HepG2 (cell line): ENCODE measurements at places on chromosomes 16 and 17. TPM values are rescaled to one million over a fixed set of nuclear protein-coding genes. Genes with fewer than 3 reads are reported as not detected.

- DNase-seq: no peak
Measured at GRCh38 chr17:8522577-8522976, 86.9 kb downstream of the NDEL1 start.

GRCh38 chr17:71780596-71780995 lies 340.2 kb upstream of the SOX9 start:
- no peak for DNase-seq

DNA sequence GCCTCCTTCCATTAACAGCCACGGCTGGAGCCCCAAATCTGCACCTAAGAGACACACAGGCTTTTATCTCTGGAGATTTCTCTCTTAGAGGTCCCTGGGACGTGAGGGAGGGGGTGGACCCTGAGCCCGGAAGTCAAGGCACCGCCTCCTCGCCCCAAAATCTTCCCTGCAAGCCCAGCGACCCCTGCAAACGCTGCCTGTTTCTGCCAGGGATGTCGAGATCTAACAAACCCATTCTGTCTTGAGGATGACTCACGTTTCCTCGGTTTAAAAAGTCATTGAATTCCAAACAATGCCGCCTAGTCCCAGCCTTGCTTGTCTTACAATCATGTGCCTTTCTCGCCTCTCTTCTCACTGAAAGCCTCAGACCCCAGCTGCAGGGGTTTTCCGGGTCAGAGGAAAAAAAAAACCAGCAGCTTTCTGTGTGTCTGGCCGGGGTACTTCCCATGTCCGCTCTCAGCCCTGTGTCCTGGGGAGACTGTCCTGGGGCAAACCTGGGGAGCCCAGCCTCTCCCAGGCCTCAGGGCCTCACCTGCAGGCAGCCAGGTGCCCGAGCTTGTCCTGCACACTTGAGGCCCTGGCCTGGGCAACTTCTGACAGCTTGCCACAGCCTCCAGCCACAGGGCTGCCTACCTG lies 15.4 kb downstream of the ARL2BP start:
- DNase-seq: no peak

- DNase-seq: peak; percentile 65
Measured at GRCh38 chr16:28549301-28549899, 4.3 kb upstream of the SGF29 start.

GRCh38 chr16:2278272-2278608 lies 10.3 kb upstream of the RNPS1 start:
- peak; percentile 18 for DNase-seq

DNA sequence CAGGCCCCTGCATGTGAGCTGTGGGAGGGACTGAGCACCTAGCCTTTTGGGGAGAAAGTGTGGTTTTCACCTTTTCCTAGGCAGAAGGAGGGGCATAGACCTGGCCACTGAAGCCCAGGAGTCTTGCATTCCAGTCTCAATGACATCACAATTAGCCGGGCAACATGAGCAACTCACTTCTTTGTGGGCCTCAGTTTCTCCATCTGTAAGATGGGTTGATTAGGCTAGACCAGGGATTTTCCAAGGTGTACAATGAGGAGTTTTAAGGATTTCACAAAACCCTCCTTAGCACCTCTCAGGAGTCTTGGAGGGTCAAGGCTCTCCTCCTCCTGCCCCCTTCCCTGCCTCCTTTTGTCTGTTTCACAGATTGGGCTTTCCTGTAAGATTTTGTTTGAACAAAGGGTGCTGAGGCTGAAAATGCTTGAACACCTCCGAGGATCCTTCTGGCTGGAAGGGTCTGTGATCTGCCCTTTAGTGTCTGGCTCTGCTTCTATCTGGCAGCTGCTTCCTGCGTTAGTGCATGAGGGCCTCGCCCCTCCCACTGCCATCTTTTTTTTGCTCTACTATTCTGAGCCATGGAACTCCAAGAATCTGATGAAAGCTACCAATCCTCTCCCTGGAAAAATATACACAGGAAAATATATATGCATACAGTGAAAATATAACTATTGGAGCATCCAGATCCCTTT lies 52.4 kb upstream of the ETV4 start:
- DNase-seq: no peak

- DNase-seq: no peak
Measured at GRCh38 chr17:5624211-5624610, 39.9 kb upstream of the NLRP1 start.

- DNase-seq: no peak
Measured at GRCh38 chr16:3872216-3872895, 8.2 kb downstream of the CREBBP start.

The CES1 gene
- total RNA-seq: 82.8 and 198 TPM in 2 replicates

DNA sequence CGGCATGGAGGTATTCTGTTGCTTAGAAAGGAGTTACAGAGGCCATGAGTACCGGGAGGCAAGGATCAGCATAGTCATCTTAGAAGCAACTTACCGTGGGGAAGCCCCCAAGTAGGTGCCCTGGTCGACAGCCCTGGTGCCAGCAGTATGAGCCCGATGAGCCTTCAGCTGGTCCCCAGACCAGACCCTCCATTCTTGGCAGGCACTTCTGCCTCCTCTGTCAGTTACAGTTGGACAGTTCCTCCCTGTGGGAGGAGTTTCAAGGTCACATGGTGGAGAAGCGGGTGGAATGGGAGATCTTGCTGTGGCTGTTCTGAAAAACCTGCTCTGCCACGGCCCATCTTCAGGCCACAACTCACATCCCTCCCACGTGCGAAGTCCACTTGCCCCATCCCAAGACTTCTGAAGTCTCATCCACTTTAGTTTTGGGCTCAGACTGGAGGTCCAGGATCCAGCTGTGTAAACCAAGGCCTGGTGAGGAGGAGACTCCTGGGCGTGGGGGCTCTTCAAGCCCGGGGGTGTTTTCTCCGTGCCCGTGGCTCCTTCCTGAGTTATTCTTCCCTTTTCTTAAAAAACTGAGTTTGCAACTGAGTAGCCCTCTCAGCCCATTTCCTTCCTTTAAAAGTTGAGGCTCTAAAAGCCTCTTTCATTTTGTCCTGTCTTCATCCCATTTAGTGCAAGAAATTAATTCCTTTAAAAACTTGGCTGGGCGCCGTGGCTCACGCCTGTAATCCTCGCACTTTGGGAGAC lies 133.5 kb downstream of the SEC14L1 start:
- DNase-seq: no peak

DNA sequence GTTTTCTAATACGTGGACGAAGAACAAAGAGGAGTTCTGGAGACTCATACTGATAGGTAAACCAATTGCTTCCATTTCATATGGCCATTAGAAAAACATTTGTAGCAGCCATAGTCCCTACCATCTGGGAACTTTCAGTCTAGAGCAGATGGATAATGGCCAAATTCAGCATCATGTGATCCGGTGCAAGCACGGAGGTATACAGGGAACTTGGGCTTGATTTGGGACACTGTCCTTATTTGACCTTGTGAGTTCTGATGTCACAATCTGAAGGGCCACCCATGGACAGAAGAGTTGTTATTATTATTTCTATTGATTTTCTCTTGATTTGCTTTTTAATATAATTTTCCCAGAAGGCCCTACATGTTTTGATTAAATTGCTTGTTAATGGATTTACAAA lies 154.6 kb upstream of the ZNF267 start:
- DNase-seq: no peak

- no peak for DNase-seq
Measured at GRCh38 chr16:29009050-29009837, 24.4 kb downstream of the LAT start.

DNA sequence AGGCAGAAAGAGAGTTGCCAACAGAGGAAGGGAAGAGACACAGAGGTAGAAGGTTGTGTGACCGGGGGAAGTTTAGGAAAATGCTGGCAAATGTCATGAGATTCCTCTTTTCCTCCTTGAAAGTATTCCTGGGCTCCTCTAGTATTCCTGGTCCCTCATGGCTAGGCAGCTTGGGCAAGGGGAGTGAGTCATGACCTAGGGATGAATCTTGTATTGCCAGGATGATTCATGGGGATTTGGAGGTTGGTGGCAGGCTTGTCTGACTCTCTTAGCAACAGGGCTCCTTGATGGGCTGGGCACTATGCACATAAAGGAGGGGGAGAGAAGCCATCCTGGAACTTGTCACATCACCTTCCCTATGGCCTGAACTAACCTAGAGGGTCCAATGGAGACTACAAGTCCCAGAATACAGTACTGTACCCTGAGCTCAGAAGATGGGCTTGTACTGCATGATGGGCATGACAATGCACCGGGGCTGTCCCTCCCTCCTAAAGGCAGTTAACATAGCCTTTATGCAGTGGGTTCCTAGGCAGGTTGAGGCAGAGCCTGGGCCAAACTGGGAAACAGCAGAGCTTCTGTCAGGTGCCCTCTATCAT lies 2.1 kb upstream of the SEZ6 start:
- DNase-seq: no peak

DNA sequence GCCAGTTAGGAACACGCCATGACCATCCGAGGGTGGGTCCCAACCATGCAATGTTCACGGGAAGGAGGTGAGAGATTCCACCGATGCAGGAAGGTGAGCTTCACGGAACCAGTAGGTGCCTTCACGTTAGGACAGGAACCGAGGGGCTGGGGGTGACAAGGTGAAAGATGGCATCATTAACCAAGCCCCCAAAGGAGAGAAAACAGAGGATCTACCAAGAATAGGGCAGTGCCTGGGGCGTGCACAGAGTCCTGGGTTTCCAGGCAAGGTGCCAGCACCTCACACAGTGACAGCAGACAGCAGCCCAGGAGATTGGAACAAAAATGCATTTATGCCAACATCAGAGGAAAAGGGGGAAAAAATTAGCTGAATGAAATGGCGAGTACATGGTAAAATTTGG lies 137.9 kb downstream of the GSG1L start:
- DNase-seq: no peak

GRCh38 chr16:13314633-13315032 lies 413.2 kb downstream of the SHISA9 start:
- DNase-seq: no peak

The CPHXL2 gene
- total RNA-seq: not detected in 2 replicates

DNA sequence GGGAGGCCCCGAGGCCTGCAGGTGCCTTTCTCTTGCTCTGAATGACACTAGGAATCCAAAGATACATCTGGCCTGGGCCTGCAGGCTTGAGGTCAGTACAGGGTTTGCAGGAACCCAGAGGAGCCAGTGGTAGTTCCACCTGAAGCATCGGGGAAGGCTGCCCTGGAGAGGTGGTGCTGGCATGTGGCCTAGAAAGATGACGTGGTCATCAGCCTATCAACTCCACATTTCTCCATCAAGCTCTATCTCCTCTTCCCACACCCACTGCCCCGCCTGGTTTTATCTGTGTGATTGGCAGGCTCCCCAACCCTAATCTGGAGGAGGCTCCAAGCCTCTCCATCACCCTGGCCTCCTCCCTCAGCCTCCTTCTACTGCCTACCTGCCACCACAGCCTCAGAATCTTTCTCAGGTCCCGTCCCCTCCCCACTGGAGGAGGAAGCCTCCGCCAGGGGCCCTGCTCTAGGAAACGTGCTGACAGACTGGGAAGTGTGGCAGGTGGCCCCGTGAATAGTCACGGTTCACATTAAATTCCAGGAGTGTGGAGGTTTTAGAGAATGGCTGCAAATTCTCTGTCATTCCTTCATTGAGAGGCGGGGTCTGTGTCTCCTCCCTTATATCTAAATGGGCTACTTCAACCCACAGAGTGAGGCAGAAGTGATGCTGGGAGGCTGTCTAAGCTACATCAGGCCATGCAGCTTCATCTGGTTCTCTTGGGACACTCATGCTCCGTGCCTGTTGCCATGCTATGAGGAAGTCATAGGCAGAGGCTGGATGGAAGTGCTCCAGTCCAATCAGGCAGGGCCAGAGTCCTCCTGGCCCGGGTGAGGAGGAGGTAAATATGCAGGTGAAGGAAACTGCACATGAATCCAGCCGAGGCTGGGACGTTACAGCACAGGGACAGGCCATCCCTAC lies 11.4 kb upstream of the MAP2K3 start:
- no peak for DNase-seq

The GRB7 gene
- 41.7 and 60.2 TPM in 2 replicates for total RNA-seq

The KRTAP4-5 gene
- not detected in 2 replicates for total RNA-seq

The TEKT1 gene
- total RNA-seq: not detected in 2 replicates

The ABHD15 gene
- total RNA-seq: 4.8 and 7.7 TPM in 2 replicates

The CTRL gene
- total RNA-seq: 1.1 and 2.7 TPM in 2 replicates

GRCh38 chr17:48551214-48551555 lies 6.3 kb upstream of the HOXB2 start:
- no peak for DNase-seq

- peak; percentile 65 for DNase-seq
Measured at GRCh38 chr17:77214743-77215142, 74.0 kb downstream of the SEC14L1 start.

DNA sequence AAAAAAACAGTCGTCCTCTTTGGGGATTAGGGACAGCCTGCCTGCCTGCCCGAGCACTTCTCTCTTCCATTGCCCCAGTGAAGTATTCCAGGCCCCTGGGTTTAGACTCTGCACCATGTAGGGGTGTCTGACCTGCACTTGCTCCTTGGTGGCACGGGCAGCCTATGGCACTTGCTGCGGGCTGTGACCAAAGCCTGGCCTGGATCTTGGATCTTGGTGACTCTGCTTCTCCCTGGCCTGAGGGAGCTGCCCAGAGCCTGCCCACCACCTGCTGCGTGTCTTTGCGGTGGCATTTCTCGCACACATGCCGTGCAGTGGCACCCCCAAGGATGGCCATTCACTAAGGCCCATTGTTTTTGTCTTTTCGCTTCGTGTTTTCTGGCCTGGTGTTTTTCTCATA lies 6.1 kb upstream of the STH start:
- DNase-seq: no peak

DNA sequence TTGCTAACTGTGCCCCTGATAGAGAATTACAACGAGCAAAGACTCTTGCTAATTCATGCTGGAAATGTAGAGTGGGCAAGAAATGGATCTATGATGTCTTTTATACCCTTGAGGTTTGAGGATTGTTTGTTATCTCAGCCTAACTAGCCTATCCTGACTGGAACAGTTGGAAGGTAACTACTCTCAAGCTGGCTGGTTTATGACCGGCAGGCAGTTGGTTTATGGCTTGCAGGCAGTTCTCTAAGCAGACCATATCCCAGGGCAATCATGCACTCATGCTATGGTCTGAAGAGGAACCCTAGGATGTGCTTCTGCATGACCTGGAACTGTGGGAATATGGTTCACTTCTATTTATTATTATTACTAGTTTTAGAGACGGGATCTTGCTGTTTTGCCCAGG lies 49.1 kb downstream of the LYRM1 start:
- no peak for DNase-seq

DNA sequence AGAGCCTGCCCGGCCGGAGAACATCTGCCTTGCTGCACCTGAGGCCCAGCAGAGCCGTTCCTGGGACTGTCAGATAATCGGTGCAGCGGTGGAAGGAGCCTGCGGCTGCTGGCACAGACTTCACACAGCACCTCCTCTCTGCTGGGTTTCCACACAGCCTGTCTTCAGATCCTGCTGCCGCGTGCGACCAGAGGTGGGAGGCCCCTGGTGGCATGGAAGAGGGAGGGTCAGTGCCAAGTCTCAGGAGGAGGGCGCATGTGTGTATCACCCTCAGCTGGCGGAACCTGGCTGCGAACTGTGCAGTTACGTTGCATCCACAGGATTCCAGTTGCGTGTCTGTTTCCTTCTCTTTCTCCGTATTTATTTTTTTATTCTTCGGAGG lies 3.3 kb downstream of the CDK5R1 start:
- DNase-seq: no peak

DNA sequence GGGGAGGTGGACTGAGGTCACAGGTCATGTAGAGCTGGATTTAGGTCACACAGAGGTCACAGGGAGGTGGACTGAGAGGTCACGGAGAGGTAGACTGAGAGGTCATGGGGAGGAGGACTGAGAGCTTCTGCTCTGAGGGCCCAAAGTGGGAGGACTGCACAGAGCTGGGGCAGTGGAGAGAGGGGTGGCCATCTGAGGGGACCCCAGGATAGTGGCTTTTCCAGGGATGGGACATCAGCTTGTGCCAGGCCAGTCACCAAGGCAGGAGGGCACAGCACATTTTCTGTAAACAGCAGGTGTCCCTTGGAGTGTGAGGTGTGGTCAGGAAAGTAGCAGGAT lies 26.1 kb upstream of the JPT2 start:
- DNase-seq: no peak

GRCh38 chr16:56812884-56813283 lies 52.1 kb upstream of the SLC12A3 start:
- DNase-seq: peak; percentile 50

The EPX gene
- total RNA-seq: not detected in 2 replicates

The CPNE2 gene
- 8.0 and 10.6 TPM in 2 replicates for total RNA-seq
